ENCODE measurements at places on chromosomes 16 and 17.

DNA sequence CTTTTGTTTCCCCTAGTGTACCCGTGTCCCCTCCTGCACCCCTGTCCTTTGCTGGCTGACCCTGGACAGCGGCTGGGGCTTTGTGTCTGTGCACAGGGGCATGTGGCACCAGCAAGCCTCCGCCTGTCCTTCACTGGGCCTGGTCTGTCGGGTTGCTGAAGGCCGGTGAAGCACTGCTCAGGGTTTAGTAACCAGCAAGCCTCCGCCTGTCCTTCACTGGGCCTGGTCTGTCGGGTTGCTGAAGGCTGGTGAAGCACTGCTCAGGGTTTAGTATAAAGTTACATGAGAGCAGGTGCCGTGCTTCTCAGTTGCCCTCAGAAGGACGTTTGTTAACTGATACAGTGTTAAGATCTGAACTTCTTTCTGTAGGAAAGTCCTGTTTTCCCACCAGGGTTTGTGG lies 33.8 kb downstream of the DEF8 start:
- DNase-seq = no peak

DNA sequence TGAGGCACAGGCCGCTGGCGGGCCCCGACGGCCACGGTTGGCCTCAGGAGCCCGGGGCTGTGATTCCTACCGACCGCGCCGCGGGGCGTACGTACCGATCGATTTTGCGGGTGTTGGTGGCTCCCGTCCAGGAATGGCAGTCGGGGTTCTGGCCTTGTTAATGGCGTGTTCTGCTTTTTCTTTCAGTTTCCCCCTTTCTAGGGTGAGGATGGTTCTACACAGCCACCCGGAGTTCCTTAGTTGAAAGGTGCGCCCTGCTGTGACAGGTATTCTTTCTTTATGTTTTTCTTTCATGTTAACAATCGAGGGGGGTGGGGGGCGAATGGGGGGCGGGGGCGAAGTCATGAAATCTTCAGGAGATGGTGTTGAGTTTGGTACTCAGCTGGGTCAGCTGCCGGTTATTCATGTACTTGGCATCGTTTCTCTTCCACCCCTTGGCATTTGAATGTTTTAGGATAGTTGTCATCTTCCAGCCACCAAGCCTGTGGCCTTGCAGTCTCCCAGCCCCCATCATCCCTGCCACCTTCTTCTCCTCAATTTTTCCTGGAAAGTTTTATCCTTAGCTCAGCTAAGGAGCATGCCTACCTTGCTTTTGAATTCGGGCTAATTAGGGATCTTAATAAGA lies 802 bp downstream of the CYLD start:
- DNase-seq = no peak

DNA sequence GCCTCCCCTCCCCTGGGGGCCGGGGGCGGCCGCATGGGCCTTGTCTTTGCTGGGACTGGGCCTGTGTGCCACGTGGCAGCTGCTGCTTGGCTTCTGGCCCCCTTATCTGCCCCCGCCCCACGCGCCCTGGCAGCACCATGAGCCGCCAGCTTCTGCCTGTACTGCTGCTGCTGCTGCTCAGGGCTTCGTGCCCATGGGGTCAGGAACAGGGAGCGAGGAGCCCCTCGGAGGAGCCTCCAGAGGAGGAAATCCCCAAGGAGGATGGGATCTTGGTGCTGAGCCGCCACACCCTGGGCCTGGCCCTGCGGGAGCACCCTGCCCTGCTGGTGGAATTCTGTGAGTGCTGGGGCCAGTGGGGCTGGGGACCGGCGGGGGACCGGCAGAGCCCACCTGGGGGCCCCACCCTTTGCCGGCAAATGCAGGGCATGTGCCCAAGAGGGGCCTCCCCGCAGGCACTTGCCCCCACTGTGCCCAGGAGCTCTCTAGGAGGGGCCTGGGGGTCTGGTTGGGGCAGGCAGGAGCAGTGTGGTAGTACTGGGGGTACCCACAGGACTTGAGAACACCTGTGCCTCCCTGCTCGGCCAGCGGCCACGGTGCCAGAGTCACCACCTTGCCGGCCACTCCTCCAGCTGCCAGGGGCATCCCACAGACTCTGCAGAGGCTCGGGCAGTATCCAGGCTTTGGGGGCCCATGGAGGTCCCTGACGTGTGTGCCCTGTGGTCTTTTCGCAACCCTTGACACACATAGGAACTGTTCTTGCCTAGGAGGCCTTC lies at the start of gene PDIA2:
Gene PDIA2 (plus strand): TSS at position 132 of the 773 bp plus-strand sequence. CDS start 6 bp downstream, at position 138.
- DNase-seq = no peak

DNA sequence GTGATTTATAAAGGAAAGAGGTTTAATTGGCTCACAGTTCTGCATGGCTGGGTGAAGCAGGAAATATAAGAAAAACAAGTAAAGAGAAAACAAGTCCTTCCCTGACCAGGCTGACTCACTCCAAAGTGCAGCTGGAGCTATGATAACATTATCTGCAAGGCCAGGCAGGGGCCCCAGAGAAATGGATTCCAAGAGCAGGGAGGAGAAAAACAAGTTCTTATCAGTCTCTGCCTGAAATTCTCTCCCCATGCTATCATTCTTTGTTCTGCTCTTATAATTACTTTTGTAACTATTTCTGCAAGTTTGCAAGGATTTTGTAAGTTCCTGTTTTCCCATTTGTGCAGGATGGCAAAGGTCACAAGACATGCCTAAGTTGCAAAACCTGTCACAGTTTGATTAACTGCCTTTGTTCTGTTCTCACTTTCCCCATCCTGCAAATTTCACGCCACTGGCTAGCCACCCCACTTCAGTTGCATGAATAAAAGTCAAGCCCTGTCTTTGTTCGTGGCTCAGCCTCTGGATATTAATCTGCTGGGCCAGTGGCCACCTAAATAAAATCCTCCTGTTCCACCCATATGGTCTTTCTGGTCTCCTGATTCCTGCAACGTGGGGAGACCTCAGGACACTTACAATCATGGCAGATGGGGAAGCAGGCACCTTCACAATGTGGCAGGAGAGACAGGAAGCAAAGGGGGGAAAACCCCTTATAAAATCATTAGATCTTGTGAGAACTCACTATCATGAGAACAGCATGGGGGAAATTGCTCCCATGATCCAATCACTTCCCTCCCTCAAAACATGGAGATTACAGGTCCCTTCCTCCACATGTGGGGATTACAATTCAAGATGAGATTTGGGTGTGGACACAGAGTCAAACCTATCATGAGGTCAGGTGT lies 13.1 kb downstream of the ABCA9 start:
- DNase-seq = no peak

DNA sequence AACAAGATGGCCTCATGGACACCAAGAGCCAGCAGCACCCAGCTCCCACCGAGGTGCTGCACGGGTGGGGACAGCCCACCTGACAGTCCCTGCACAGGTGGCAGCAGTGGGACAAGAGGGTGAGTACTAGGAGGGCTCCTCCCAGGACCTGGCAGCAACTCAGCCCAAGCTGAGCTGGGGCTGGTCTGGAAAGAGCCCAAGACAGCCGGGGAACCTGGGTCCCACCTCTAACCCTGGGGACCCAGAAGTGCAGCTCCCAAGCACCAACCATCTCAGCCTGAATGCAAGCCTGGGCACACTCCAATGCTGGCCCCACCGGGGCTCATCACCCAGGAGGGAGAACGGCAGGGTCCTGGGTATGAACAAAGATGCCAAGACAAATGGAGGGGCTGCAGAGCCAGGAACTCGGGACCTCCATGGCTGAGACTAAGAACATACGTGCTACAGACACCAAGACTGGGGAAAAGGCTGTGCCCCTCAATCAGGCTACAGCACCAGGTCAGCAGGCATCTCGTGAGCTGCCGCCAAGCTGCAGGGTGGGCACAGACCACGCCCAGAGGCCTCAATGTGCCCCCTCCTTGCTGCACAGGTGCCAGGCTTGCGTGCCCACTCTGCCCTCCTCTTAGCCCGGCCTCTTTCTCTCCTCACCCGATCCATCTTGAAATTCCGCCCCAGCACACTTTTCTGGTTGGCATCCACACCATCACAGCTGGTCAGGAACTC lies 37.5 kb upstream of the GSG1L start:
- DNase-seq = no peak

DNA sequence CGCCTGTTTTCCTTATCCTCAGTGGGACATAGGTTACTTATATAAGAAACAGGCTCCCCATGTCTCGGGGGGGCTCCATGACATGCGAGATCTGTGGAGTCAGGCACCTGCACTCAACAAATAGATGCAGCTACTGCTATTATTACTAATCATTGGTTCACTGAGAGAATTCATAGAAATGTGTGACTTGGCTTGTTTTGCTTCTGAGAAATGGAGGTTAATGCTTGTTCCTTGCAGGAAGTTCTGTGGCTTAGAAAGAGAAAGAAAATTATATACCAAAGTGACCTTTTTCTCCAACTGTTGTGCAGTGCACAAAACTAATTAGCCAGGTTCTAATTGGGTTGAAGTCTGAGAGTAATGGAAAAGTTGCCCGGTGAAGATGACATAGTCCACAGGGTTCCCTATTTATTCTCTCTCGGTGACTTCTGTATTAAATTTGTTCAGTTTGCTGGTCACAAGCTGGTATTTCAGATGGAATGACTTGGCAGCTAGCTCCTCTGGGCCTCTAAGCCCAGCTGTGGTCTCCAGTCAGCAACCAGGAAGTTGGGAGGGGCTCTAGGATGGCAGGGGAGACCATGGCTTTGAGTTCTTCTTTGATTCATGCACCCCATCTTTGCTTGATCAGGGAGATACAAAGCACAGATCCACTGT lies 17.6 kb upstream of the MAF start:
- no peak for DNase-seq

DNA sequence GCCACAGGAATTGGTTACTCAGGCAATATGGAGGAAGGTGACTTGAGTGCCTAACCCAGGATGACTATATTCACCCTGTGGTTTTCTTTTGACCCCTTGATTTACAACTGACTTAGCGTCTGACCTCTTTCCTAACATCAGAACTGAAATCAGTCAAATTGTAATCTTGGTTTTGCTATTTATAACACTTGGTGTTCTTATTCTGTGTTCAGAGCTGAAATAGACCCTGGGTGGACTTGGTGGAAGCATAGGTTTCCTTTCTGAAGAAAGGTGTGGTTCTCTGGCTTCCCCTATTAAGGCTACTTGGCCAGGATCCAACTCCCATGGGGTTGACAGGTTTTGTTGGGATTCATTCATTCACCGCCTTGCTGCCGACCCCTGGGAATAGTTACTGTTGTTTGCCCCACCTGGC lies 80.8 kb downstream of the CLEC16A start:
- DNase-seq = no peak

DNA sequence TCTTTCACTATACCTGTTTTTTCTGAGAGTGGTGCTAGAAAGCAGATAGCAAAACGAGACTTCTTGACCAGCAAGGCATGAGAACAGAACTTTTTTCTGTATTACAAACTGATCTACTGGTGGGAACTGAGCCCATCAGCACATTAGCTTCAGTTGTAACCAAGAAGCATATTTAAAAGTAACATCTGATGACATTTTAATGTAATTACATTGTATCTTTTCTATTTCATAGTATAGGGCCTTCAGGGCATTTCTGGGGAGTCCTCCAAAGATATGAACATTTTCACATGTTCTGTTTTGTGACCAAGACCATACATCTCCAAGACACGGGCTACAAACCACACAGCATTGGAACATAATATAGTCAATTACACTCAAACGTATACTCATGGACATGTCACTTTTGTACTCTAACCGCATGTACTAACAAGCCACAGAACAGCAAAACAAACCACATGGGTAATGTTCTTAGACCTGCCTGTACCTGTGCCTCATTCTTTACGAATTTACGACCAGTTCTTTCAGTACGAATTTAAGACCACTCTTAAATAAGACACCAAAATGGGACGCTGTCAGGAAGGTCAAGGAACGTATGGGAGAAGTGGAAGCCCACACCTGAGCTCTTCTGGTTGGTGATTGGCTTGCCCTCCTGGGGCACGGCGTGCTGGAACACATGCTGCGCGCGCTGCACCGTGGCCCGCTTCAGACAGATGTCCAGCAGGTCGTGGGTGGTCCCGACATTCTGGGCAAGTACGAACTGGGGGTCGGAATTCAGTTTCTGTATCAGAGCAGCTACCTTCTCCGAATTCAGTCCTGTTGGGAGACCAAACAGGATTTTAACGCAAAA lies 825 bp downstream of the BLMH start:
- no peak for DNase-seq

DNA sequence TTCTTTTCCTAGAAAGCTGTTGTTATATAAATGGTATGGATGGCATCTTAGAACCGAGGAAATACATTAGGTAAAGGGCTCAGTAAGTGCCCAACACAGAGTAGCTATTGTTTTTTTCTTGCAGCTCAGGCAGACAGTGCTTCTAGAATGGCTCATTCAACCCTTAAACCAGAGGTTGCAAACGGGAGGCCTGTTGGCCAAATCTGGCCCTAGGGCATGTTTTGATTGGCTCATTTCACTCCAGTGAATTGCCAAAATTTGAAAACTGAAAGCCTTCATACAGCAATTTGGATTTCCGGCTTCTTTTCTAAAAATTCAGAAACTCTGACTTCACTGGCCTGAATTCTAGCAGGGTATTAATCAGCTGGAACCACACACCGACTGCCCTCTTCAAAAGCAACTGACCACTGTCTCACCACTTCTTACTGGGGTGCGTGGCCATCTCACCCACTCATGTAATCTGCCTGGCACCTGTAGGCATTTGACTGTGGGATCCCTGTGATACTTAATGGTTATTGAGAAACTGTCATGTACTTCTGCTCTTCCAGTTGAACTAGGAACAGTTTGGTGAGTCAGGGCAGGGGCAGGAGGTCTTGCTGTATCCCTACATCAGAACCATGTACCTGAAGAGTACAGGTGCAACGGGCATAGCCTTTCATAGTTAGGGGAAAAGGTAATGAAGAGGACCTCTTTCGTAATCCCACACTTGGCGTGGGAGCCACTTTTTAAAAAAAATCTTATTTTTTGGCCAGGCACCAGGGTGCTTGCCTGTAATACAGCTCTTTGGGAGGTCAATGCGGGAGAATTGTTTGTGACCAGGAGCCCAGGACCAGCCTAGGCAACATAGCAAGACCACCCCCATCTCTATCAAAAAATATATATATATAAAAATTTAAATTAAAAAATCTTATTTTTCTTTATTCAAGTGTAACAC lies 53.6 kb upstream of the SCNN1B start:
- no peak for DNase-seq

DNA sequence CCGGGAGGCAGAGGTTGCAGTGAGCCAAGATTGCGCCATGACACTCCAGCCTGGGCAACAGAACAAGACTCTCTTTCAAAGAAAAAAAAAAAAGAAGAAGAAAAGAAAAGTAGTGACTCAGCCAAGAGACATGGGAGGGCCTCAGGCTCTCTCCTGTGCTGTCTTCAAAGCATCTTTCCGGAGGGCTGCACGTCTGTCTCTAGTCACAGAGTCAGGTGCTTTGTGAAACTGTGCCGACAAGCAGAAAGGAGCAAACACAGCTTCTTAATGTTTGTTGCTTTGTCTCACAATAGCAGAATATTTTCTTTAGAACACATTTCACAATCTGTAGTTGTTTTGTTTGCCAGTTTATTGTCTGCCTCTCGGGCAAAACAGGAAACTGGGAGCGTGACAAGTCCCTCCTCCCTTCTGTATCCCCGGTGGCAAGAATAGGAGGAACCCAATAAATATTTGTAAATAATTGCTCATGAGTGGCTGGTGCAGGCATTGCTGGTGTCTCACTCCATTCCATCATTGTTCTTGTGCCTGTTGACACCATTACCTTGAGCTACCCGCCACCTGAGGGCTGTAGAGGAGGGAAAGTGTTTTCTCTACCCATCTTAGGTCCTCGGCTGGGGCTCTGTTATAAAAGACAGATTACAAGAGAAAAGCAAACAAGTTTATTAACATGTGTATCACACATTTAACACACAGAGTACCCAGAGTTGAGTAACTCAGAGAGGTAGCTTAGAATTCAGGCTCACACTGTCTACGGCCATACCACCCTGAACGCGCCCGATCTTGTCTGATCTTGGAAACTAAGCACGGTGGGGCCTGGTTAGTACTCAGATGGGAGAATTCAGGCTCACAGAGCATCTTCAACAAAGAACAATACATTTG lies 5.5 kb downstream of the GAST start:
- no peak for DNase-seq

GRCh38 chr17:69884356-69884755 lies 190.7 kb upstream of the KCNJ16 start:
- DNase-seq = no peak

Measured in HFF-Myc (cell line).